ENCODE measurements at places on chromosomes 3 and 15.

DNA sequence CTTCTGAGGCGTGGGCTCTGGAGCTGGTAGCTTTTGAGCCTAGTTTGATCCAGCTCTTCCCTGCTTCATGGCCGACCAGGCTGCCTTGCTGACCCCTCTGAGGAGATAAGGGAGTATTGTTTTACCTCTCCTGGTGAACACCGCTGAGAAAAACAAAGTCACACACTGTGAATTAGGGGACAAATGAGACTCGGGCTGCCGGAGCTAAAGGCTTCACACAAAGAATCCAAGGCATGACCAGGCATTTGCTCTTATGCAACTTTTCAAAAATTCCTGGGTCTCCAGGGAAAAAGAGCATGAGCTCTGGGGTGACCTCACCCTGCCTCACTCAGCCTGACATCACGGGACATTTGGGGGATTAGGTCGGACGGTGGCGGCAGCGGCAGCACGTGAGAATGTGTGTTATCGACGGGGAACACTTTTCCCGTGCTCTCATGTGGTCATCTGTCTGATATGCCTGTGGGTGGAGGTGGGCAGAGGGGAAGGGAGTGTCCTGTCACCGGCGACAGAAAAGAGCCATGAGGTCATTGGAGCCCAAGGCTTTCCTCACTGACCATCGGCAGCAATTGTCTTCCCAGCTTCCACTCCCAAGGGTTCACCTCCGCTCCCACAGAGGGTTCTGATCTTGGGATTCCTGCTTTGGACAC is 61.0 kb downstream of the TMEM44 start:
- no peak for DNase-seq

GRCh38 chr3:13579063-13579462 is 30.1 kb downstream of the FBLN2 start:
- no peak for DNase-seq

GRCh38 chr3:150184426-150185071 is 213.9 kb upstream of the PFN2 start:
- no peak for DNase-seq

GRCh38 chr15:93527374-93528050 is 438.5 kb upstream of the RGMA start:
- DNase-seq: no peak

GRCh38 chr15:89301304-89302089 is 33.1 kb downstream of the POLG start:
- DNase-seq: no peak

DNA sequence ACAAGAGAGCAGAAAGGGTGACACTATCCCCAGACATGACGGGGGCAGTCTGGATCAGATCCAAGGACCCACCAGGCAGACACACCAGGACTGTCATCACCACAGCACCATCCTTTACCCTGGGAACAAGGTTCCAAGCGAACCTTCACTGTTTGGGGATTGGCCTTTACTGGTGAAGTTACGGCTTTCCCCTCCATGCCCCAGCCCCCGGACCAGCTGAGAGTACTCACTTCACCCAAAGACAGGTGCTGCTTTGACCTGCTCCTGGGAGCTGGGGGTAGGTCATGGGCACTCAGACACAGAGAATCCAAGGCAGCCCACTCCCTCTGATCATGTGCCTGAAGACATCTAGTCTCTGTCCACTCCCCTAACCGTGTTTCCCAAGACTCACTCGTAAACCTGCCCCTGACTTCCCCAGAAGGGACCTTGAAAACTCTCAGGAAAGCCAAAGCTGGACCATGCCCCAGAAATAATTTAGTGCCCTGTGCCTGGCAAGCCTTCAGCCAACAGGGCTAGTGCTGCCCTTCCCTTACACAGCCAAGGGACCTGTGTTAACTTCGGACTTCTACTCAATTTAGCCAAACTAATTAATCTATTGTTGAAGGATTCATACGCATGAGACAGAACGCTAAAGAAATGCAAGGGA is 2.8 kb downstream of the RRP9 start:
- no peak for DNase-seq

DNA sequence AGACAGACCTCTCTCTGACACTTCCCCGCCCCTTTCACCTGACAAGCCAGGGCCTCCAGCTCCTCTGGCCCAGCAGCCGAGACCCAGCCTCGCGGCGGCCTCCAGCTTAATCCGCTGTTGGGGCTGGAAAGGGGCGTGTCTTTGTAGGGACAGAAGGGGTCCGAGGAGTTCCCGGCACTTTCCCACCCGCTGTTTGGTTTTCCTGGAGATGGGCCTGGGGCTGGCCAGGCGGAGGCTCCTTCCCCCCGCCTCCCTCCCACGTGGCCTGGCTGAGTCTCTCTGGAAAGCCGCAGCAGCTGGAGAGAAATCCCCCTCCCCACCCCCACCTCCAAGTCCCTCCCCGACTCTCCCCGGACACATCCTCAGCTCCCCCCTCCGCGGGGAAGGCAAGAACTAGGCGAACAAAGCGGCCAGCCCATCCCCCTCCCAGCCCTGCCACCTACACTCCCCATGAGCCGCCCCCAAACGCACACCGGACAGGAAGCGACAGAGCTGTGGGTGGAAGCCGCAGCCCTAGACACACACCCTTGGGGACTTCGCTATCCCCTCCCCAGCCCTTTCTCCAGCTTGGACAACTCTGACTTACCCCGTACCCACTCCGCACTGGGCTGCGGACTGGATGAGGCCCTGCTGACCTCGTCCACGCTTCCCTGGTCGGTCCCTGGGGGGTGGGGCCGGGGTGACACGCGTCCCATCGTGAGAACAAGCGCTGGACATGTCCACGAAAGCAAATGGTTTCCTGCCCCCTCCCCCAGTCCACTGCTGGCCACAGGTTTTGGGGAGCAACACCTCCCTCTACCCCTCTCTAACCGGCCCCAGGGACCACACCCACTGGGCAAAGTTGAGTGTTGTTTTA is 1.2 kb downstream of the IGDCC4 start:
- DNase-seq: peak; percentile 49

DNA sequence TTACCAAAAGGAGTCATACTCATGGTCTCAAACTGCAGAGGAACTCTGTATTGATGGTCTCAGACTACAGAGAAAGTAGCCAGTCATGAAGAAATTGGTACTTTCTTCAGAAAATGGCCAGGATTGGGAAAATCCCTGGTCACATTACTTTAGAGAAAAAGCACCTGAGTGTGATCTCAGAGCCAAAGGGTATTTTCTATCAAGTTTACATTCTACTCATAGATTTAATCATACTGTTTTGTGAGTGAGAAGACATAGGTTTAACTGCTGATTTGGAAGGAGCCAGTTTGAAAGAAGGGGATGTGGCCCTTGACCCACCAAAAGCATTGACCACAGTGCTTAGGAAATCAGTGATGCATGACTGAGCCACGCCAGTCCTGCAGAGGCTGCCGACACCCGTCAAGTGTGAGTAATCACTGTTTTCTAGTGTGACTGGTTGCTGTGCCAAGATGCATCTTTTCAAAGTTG is 203.6 kb downstream of the AKAP13 start:
- DNase-seq: no peak

DNA sequence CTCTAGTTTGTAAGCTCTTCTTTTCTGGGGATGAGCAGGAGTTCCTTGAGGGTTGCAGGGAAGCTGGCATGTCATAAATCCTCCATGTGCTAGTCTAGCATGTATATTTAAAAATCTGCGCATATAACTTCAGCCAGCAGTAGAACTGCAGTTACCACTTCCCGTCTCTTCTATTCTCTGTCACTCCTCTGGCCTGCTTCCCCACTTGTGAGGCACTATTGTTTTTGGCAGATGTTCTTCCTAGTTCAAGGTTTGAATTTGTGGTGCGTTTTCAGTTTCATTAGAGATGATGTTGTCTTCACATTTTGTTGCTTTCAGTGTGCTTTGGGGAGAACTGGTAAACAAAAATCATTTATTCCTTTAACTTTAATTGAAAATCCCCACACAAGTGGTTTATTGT is 169.1 kb upstream of the ZPLD1 start:
- no peak for DNase-seq

- DNase-seq: no peak
Observed at GRCh38 chr15:41585127-41586047, 26.4 kb downstream of the TYRO3 start.

- no peak for DNase-seq
Observed at GRCh38 chr3:23249961-23250360, 46.8 kb downstream of the UBE2E2 start.

- DNase-seq: no peak
Observed at GRCh38 chr15:100810229-100810628, 69.4 kb upstream of the ALDH1A3 start.

GRCh38 chr3:72907131-72907711 is 19.4 kb downstream of the GXYLT2 start:
- no peak for DNase-seq

- DNase-seq: no peak
Observed at GRCh38 chr3:169269005-169269404, 394.5 kb downstream of the MECOM start.

- DNase-seq: no peak
Observed at GRCh38 chr3:536417-536813, 339.9 kb downstream of the CHL1 start.

DNA sequence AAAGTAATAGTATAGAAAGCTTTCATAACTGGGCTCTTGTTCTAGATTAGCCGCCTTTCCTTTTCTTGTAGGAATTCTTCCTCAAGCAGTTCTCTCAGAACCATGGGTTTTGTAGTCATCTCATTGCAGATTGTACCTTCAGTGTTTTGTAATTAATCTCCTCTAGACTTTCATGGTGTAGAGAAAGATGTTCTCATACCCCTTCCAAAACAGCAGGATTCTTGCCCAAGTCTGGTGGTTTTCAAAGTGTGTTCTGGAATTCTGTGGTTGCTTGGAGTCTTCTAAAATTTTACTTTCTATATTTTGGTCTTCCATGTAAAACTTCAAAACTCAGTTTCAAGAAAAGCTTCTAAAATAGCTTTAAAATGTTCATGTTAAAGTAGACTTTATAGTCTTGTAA is 293.8 kb downstream of the PTPRG start:
- DNase-seq: no peak

- DNase-seq: peak; percentile 73
Observed at GRCh38 chr15:77013776-77014131, 18.8 kb downstream of the PSTPIP1 start.

DNA sequence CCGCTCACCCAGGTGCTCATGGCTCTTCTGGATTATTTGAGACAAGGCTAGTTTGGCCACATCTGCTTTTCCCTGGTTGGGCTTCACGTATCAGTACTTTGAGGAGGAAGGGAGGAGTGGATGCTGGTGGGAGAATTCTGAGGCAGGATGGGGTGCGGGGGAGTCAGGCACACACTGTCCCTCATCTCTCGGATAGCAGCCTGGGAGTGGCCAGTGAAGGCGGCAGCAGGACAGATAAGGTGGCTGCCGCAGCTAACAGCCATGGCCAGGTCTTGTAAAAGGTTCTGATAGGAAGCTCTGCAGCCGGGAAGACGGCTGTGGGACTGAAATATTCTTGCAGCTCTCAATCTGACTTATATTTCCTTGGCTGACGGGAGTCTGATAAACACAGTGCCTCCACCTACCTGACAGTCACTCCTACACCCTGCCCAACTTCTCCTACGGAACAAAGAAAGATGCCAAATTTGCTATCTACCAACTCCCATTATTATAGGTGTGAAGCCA is 87.3 kb downstream of the MESD start:
- DNase-seq: no peak

- DNase-seq: no peak
Observed at GRCh38 chr3:39139442-39139841, 13.9 kb downstream of the CSRNP1 start.

- DNase-seq: no peak
Observed at GRCh38 chr3:150319900-150320299, 88.2 kb upstream of the TSC22D2 start.

GRCh38 chr3:97872525-97873042 is 50.8 kb downstream of the CRYBG3 start:
- no peak for DNase-seq

DNA sequence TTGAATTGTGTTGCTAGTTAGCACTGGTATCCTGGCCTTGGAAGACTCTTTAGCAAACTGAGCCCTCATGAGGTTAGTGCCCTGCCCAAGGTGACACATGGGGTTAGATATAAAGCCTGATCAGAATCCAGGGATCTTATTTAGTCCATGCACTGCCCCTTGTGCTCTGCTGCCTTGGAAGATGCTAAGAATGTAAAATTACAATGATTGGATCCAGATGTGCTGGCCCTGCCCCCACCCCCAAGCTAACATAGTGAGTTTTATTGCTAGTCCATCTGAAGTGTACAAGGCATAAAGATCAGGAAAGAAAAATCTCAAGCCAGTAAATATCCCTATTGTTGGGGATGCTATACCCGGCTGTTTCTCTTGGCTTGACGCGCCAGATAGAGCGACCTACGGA is 248.1 kb upstream of the C2CD4B start:
- no peak for DNase-seq

GRCh38 chr3:123105201-123106189 is 38.7 kb downstream of the PDIA5 start:
- DNase-seq: no peak

DNA sequence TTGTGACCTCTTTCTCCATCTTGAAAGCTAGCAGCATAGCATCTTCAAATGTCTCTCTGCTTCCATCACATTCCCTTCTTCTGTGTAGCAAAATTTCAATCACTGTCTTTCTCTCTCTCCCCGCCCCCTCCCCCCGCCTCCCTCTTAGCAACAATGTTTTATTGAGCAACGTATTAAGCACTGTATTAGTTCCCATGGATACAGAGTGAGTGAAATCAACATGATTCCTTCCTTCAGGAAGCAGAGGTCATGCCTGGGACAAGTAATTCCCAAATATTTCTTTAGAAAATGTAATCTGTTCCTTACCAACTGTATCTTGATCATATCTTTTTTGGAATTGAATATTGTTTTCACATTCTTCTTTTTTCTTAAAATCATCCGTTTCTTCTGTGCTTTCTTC is 373.7 kb upstream of the NECTIN3 start:
- no peak for DNase-seq
